CD4-positive, alpha-beta T cell treated with Interleukin-17A for 1 hour (primary cell): ENCODE measurements at places on chromosomes 7 and 10.

GRCh38 chr7:83162402-83163256, at the start of gene PCLO:
TSS of gene PCLO (minus strand) at chr7:83162884. CDS start at chr7:83162592, 292 bp downstream.
- DNase-seq: peak; percentile 33

- peak; percentile 55 for DNase-seq
Observed at GRCh38 chr10:6239213-6239991, 36.7 kb downstream of the PFKFB3 start.

DNA sequence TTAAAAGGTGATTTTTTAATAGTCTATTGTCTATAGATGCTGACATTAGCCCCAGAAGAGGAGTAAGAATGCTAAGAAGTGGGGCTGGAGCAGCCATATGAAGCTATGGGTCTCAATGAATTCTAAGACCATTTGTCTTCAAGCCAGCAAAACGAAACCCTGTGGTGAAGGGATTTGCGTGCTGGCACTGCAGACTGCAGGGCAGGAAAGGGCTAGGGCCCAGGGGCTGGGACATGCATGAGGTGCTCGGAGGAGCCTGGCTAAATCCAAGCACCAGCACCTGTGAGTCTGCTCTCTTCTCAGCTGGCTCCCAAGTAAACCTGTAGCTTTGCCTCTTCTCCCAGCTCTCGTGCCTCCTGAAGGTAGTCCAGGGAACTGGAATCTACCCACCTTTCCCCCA, 1.3 kb upstream of the NDST2 start:
- no peak for DNase-seq

DNA sequence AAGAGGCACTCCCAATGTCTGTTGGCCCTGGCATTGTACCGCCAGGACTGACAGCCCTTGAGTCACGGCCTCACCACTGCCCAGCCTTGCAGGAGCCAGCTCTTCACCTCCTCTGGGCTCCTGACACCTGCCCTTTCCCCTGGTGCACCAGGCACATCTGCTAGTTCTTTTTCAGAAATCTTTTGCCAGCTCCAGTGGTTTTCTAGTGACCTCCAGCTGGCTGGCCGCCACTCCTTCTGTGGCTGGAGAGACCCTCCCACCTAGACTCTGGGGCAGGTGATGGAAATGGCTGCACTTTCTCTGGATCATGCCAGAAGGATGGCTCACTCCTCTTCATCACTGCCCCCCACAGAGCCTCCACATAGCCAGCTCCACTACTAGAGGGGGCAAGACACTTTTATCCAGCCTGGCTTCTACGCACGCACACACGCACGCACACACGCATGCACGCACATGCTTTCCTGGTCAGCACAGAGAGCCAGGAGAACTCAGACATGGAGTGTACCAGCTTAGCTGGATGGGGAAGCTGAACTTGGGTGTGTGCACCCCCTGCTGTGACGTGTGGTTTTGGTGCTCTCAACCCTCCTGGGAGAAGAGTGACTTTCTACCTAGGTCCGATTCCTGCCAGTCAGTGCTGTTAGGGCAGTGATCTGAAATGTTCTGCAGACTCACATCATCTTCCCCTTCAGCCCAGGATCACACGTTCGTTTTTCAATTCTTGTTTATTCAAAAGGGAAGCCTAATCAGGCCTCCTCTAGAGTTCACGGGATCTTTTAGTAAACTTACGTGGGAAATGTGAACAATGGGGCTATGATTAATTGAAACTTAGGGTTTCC, 222.0 kb downstream of the PRPF18 start:
- DNase-seq: no peak

- no peak for DNase-seq
Observed at GRCh38 chr10:120616311-120616911, 159.4 kb downstream of the PLPP4 start.

- no peak for DNase-seq
Observed at GRCh38 chr7:68425377-68425776, 1172.9 kb upstream of the AUTS2 start.

- no peak for DNase-seq
Observed at GRCh38 chr10:90579602-90580242, 278.1 kb downstream of the HTR7 start.

DNA sequence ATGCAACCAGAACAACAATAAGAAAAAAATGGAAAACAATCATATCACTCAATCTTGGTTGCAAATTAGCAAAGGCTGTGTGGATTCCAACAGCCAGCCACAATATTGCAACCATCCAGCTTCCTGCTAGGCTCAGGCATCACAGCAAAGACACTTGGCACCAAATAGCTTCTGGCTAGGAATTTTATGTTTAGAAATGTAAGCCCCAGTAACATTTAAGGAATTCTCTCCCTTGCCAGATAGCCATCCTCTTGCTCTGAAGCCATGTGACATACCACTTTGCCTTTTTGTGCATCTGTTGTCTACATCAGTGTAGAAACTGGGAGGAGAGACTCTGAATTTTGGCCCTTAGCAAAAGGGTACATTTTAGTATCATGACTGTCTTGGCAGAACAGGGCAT, 22.2 kb downstream of the MKX start:
- DNase-seq: no peak

- no peak for DNase-seq
Observed at GRCh38 chr10:79947083-79947415, 1.9 kb downstream of the SFTPD start.

- no peak for DNase-seq
Observed at GRCh38 chr10:23694446-23694920, 255.6 kb downstream of the OTUD1 start.

GRCh38 chr7:55965100-55965470, 700 bp downstream of the NIPSNAP2 start:
- no peak for DNase-seq

DNA sequence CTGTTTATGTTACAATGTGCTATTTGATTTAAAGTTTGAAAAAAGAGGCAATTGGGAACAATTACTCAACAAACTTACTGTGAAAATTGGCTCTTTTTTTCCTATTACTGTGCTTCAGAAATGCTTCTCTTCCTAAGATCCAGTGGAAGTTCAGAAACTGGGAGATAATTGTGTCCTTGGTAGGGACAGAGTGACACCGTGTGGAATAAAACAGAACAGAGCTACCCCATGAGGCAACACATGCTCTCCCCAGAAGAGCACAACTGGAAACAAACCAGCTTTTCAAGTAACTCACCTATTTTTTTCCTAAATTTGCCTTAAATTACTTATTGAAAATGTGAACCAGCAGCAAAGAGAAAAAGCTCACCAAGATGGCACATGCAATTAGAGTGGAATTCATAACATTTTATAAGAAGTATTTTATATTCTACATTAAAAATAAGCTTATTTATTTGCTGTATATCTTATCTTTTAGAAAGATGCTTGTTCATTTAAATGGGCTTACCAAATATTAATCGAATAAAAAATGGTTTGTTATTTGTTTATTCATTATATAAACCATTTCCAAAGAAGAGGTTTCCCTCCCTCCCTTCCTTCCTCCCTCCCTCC, 346.1 kb upstream of the ANKRD30A start:
- no peak for DNase-seq

DNA sequence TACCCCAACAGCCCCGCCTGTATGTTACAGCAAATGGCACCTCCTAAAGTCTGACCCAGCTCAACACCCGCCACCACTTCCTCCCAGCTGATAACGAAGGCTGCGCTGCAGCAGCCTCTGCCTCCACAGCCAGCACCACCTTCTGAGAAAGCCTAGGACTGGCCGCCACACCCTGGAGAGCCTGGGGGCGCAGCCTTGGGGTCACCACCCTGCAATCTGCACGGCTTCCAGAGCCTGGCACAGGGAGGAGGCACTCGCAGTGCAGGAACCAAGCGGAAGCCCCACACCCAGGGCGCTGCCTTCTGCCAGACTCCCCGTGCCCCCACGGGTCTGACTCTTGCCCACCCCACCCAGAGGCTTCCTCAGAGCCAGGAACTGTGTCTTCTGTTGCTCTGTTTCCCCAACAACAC, 112.5 kb downstream of the MAD1L1 start:
- DNase-seq: peak; percentile 66

DNA sequence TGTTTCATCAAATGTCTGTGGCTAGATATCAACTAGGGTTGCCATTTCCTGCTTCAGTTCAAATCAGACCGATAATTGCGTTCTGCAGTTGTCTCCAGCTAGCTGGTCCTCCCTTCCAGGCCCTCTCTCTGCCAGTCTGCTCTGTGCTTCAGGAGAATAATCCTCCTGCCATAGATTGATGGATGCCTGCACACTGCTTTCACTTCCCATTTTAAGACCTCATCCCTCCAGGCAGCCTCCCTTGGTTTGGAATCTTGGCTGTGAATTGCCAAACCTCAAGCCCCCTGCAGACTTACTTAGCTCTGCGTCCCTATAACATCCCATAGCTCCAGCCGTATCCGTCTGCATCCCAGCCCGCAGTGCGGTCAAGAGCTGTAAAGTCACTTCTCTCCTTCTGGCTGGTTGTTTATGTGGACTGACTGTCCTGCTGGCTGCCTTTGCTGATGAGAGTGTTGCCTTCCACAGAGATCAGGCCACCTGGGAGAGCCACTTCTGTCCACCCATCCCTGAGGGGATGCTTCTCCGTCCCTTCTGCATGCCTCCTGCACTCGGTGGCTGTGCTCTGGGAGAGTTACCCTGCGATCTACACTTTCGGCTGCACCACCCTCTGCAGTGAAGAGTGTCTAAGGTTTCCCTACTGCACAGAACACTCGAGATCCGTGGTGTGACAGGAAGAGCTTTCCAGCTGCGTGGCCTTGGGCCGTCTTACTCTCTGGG, 22.4 kb upstream of the KLF6 start:
- peak; percentile 58 for DNase-seq

- no peak for DNase-seq
Observed at GRCh38 chr10:132534391-132535064, 3.1 kb upstream of the INPP5A start.
